OCI-LY7 (cell line): ENCODE measurements at places on chromosomes 13 and 19. TPM values are rescaled to one million over a fixed set of nuclear protein-coding genes. Genes with fewer than 3 reads are reported as not detected.

DNA sequence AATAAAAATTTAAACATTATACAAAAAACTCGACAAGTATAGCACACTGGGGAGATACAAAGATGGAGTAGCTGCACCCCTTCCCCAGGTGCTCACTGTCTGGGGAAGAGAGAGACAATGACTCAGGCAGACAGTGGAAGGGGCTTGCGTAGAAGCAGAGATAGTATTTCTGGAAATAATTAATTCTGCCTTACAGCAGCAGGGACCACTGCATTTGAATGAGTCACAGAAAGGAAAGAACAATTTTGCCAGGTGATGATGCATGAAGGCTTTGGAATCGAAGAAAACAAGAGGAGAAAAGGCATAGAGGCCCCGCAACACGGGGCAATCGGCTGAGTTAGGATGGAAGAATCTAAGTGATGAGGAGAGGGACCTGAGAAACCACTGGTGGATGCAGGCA, 447.4 kb downstream of the EFNB2 start:
- no peak for DNase-seq

The UBL3 gene
- 11.4 and 12.2 TPM in 2 replicates for total RNA-seq

GRCh38 chr19:902093-902370, 8.7 kb downstream of the RNU6-9 start:
- no peak for DNase-seq

GRCh38 chr13:90089051-90089450, 1258.4 kb upstream of the MIR17HG start:
- DNase-seq = no peak

DNA sequence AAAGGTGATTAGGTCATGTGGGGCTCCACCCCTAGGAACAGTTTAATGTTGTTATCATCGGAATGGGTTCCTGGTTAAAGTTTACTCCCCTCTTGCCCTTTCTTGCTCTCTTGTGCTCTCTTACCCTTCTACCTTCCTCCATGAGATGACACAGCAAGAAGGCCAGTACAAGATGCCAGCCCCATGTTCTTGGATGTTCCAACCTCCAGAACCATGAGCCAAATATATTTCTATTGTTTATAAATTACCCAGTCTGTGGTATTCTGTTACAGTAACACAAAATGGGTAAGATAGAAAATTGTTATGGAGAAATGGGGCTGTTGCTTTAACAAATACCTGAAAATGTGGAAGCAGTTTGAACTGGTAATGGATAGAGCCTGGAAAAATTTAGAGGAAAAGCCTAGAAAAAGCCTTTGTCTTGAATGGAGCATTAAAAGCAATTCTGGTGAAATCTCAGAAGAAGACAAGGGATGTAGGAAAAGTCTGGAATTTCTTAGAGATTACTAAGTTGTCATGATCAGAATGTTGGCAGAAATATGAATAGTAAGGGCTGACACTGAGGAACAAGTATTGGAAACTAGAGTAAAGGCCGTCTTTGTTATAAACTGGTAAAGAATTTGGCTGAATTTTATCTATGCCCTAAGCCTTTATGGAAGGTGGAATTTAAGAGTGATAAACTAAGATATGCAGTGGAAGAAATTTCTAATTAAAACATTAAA, 53.5 kb upstream of the TSC22D1 start:
- DNase-seq = no peak

DNA sequence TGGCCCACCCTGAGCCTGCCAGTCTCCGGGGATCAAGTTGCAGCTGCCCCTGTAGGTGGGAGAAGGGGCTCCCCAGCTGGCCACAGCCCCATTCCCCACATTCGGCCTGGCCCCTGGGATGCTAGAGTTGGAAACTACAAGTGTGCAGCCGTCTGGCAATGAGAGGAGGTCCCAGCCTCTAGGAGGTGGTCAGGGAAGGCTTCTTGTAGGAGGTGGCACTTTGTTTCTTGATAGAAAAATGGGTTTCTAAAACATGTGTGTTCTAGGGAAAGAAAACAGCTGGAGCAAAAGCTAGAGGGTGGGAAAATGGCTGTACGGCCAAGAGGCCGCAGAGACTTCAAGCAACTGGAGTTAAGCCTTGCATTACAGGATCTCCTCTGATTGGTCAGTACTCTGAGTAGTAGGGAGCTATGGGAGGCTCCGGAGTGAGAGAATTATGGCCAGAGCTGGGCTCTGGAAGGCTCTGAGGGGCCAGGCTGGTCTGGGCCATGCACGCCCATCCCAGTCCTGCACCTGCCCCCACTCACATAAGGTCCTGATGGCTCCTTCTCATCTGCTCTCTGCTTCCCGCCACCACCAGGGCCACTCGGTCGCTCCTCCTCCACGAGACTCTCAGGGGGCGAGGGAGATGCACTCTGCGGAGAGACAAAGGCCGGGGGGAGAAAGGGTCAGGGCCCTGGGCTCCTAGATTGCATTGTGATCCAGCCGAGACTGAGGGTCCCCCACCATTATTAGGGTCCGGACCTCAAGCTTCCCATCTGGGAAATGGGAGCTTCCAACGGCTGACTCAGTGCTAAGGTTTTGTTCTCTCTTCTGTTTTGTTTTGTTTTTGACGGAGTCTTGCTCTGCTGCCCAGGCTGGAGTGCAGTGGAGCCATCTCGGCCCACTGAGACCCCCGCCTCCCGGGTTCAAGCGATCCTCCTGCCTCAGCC, 13.7 kb downstream of the TLE2 start:
- no peak for DNase-seq

- peak; percentile 56 for DNase-seq
These were observed 71.9 kb downstream of the FLT1 start for GRCh38 chr13:28423010-28423409.

- no peak for DNase-seq
These were observed 511.8 kb upstream of the NBEA start for GRCh38 chr13:34430294-34430693.

GRCh38 chr19:35299523-35300338, 7.8 kb downstream of the MAG start:
- DNase-seq = peak; percentile 79

DNA sequence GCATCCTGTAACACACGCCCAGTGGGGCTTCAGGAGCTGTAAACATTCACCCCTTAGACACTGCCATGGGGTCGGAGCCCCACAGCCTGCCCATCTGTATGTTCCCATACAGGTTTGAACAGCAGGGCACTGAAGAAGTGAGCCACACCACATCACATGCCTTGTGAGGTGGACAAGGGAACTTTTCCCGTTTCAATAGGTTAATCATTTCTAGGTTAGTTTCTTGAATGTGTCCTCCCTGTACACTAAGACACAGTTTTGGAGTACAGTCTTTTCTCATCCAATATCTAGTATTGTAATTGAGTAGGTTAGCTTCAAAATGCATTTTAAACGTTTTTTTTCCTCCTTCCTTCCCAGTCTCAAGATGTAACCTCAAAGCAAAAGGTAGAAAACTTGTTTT, 700.2 kb upstream of the PCDH20 start:
- no peak for DNase-seq

GRCh38 chr13:25784119-25784518, 267.7 kb downstream of the SHISA2 start:
- DNase-seq = no peak

DNA sequence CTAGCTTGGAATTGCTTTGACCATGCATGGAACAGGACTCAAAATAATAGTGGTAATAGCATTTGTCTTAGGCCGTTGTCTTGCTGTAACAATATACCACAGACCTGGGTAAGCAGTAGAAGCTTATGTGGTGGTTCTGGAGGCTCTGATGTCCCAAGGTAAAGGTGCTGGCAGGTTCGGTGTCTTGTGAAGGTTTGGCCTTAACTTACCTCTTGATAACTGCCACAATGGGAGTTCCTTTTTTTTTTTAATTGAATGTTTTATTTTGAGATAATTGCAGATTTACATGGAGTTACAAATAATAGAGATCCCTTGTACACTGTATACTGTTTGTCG, 5.8 kb downstream of the RPL21 start:
- no peak for DNase-seq

- no peak for DNase-seq
These were observed 2.9 kb upstream of the AMER2 start for GRCh38 chr13:25175026-25175425.

The KXD1 gene
- total RNA-seq = 96.7 and 101 TPM in 2 replicates

The CCL25 gene
- total RNA-seq = 0.57 and 0.70 TPM in 2 replicates

GRCh38 chr19:5036698-5037563, 68.0 kb downstream of the KDM4B start:
- DNase-seq = no peak

The TRPC4 gene
- total RNA-seq = not detected in 2 replicates

GRCh38 chr13:48908381-48909055, 67.2 kb upstream of the FNDC3A start:
- DNase-seq = no peak

The RXFP2 gene
- total RNA-seq = not detected in 2 replicates

GRCh38 chr13:62033934-62034333, 618.3 kb upstream of the PCDH20 start:
- no peak for DNase-seq

The RETN gene
- total RNA-seq = not detected in 2 replicates

DNA sequence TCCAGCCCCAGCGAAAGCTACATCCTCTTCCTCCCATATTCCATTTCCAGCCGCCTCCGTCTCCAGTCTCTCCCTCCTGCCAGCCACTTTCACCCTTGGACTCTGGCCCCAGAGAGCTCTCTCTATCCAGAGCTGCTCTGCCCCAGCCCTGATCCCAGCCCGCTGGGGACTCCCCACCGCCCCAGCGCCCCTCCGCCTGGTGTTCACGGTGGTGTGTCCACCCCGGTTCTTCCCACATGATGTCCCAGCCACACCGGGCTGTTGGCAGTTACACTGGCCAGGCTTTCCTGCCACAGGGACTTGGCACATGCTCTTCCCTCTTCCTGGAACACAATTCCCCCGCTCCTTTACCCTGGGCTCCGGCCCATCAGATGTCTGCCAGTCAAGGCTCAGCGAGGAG, 11.3 kb upstream of the EMC10 start:
- no peak for DNase-seq

- DNase-seq = peak; percentile 23
These were observed 43.1 kb downstream of the CYP4F22 start for GRCh38 chr19:15551293-15552004.

The CATSPERD gene
- total RNA-seq = 0.26 TPM in 1 of 2 replicates, not detected in the other

The TMC4 gene
- total RNA-seq = not detected in 2 replicates

The ZNF428 gene
- total RNA-seq = 28.5 and 31.0 TPM in 2 replicates

DNA sequence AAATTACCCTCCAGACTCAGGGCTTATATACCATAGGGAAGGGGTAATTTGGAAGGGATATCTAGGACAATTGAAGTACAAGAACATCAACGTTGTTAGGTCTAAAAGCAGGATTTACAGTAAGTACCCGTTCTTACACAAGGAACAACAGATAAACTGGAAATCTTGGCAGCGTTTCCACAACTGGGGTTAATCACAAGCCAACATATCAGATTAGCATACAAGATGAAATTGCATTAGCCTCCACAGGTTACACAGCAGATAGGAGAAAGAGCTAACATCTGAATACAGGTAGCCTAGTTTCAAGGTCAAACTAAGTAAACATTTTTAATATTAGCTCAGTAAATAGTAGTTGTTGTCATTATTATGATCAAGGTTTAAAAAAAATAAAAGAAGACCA, 1214.0 kb upstream of the PCDH20 start:
- DNase-seq = no peak

The TTYH1 gene
- 0.53 TPM in 1 of 2 replicates, not detected in the other for total RNA-seq

DNA sequence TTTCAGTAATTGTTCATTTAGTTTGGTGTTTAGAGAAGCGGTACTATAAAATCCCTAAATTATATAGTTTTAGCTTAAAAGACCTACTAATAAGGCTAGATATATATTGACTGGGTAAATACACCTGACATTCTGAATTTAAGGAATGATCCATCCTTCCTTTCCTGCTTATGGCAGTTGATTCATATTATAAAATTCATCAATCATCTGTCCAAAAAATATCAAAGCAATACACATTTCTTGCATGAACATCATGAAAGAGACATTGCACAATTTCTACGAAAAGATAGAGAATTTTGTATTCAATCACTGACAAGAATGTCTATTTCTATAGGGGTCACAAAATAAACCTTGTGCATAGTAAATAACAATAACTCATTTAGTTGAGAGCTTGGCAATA, 514.9 kb downstream of the SLITRK6 start:
- DNase-seq = no peak

The MEIS3 gene
- total RNA-seq = 0.79 and 1.3 TPM in 2 replicates

DNA sequence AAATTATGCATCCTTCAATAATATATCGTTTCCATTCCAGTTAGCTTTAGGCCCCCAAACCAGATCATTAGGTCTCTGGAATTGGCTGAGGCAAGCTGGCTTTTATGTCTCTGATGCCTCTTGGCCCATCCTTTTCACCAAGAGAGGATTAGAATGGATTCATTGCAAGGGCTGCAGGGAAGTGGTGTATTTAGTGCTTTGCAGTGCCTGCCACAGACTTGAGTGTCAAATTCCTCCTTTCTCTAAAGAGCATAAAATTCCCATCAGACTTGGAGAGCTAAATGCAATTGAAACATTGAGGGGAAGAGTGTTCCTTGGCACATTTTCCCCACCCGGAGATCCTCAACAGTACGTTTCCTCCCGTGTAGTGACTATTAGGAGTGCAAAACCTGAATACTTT, 302.6 kb downstream of the ATP8A2 start:
- no peak for DNase-seq

DNA sequence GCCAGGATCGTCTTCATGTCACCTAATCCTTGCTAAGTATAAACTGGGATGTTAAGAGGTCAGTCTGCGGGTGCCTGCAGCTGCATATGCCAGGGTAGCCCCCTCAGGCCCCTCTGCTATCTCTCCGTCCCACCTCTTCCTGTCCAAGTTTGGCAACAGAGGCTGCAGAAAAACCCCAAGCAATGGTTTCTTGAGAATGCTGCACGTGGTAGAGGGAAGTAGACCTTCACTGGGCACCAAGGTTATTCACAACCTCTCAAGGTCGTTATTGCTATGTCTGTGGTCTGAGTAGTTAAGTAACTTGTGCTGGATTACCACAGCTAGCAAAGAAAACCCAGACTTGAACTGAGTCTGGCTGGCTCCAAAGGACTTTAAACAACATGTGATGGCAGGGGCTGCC, 77.9 kb upstream of the XPO4 start:
- no peak for DNase-seq

The DZIP1 gene
- not detected in 2 replicates for total RNA-seq

DNA sequence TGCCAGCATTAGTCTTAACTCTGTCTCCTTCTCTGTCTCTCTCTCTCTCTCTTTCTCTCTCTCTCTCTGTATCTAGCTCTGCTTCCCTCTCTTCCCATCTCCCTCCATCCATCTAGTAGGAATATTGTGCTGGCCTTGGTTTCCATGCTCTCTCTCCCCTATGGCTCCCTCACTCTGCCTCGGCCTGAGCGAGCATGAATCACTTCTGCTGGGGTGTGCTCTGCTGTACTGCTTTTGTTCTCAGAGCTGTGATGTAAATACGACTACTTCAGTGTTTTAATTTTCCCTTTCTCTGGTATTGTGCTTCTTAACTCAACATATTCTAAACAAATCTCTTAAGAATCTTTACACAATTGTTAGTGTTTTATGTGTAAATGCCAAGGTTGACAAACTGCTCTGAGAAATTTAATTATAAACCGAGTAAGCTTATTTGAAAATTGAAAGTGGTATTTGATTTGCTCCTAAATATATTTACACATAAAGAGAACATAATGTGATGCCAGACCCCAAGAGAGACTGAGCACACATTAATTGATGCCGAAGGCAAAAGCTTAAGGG, 211.5 kb upstream of the KL start:
- DNase-seq = no peak

GRCh38 chr19:5425260-5425659, 30.0 kb upstream of the ZNRF4 start:
- DNase-seq = no peak

The PRSS57 gene
- not detected in 2 replicates for total RNA-seq

The CPB2 gene
- not detected in 2 replicates for total RNA-seq
